Endothelial cell of umbilical vein (primary cell): ENCODE measurements at places on chromosomes 5 and 9. TPM values are rescaled to one million over a fixed set of nuclear protein-coding genes. Genes with fewer than 3 reads are reported as not detected.

The PHF24 gene
- not detected in 2 replicates for polyA plus RNA-seq

The AJM1 gene
- 0.30 and 0.32 TPM in 2 replicates for polyA plus RNA-seq

The CKS2 gene
- polyA plus RNA-seq = 269 and 302 TPM in 2 replicates

The STK32A gene
- not detected in 2 replicates for polyA plus RNA-seq

The IL5 gene
- polyA plus RNA-seq = not detected in 2 replicates

The FOXD4L6 gene
- 0.05 TPM in 1 of 2 replicates, not detected in the other for polyA plus RNA-seq

The SLC23A1 gene
- not detected in 2 replicates for polyA plus RNA-seq

The SERF1A gene
- polyA plus RNA-seq = 1.7 and 1.9 TPM in 2 replicates

The AIF1L gene
- 17.8 and 19.8 TPM in 2 replicates for polyA plus RNA-seq
